ENCODE measurements at places on chromosomes 12 and 14. TPM values are rescaled to one million over a fixed set of nuclear protein-coding genes. Genes with fewer than 3 reads are reported as not detected.

DNA sequence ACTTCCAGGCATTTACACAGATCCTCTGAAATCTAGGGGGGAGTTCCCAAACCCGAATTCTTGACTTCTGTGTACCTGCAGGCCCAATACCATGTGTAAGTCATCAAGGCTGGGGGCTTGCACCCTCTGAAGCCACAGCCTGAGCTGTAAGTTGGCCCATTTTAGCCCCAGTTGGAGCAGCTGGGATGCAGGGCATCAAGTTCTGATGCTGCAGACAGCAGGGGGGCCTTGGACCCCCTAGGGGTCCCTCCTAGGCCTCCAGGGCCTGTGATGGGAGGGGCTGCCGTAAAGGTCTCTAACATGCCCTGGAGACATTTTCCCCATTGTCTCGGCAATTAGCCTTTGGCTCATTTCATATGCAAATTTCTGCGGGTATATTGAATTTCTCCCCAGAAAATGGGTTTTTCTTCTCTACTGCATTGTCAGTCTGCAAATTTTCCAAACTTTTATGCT, 59.5 kb downstream of the LRIG3 start:
- DNase-seq, result no peak

DNA sequence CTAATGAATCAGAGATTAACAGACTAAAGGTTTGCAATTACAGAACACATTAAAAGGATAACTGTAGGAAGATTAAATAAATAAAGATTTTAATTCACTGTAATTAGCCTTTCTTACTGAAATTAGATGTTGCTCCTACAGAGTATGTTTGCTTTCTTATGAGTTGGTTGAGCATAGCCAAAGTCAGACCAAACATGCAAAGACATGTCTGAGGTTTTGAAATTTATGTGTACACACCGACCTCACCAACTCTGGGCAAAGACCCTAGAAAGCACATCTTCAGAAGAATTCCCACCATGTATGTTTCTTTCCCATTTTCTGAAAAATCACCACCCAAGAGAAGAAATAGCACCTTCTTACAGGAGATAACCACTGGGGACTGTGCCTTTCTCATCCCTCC, 159.2 kb downstream of the PAX9 start:
- DNase-seq, result no peak

The ADAMTS20 gene
- not detected for total RNA-seq

The OR6C2 gene
- total RNA-seq, result not detected

DNA sequence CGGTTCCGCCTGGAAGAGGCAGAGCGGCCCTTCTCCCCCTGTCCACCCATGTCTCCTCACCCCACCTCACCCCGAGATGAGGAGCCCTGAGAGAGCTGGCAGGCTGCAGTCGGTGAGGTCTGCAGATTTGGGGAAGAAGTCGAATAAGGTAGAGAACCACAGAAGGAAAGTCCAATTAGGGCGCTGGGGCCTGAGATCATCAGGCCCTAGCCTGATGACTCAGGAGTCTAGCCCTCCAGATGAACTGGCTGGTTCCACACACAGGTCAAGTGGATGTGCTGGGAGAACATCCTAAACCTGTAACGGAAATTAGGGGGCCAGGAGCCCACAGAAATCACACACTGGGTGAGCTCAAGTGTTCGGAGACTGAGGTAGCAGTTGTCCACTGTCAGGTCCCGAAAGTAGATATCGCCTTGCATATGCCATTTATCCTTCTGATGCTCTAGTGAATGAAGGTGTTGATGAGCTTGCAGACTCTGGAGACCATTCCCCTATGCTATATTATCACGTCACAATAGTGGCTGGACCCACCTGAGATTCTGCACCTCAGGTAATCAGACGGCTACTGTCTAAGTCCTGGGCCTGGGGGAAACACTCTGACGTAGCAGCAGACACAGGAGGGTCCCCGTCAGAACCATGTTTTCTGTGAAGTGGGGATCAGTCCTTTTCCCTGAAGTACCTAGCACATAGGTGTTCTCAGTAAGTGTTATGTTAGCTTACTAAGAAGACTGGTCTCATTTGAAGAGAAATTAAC, 886 bp upstream of the METTL17 start:
- no peak for DNase-seq

GRCh38 chr12:117166107-117166506, 24.2 kb downstream of the FBXO21 start:
- DNase-seq, result no peak

DNA sequence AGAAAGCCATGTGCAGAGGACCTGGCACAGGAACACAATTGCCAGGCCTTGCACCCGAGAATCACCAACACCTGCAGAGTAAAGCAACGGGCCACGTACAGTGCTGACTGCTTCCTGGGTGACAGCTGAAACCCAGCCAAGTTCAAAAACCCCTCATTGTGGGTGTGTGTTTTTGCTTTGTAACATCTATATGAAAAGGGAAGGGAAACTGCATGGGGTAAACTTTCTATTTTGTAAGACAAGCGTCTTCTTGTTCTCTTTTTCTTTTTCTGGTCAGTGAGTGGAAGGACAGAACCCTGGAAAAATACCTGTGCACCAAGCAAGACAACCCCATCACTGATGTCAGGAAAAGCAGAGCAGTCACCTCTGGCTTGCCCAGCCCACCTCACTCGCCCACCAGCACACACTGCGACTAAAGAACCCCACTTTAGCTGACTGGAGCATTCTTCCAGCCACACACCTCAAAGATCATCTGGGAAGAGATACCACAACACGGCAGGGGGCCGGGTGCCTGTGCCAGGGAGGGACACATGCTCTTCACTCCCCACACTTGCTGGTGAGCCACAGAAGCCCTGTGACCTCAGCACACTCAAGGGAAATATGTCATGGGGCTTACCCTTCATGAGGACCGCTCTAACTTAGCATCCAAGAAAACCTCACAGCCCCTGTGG, 172.3 kb downstream of the NDUFA12 start:
- DNase-seq, result no peak

The CHGA gene
- total RNA-seq, result not detected

The LRRC74A gene
- not detected for total RNA-seq

The B4GALNT1 gene
- 5.6 TPM for total RNA-seq

DNA sequence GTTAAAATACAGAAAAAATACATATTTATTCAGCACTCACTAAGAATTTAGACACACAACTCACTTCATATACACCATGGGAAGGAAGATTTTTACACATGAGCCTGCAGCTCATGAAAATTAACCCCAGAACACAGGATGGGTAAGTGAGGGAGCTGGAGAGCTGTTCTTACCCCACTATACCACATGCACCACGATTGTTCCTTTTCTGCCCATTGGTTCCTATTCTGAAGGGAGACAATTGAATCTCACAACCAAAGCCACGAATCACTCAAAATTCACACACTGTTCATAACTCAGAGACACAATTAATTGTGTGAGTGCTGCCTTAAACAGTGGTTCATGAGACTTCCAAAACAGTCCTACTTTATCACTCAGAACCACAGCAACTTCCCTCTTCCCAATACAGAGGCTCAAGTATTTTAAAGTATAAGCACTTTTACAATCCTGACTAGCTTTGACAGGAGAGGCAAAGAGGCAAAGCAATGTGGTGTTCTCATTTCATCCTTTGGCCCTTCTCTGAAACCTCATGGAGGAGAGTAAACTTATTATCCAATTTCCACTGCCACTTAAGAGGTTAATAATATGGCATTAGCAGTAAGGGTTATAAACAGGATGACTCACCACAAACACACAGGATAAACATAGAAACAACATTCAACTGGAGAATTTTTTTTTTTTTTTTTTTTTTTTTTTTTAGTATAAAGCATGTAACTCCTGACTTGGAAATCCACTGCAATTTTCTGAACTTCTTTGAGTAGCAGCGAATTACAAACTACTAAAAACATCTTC, 59.5 kb downstream of the ITPR2 start:
- no peak for DNase-seq

GRCh38 chr12:34392741-34393085, 370.4 kb downstream of the ALG10 start:
- no peak for DNase-seq

The SLC6A15 gene
- not detected for total RNA-seq

GRCh38 chr14:69153873-69154270, 953 bp upstream of the DCAF5 start:
- no peak for DNase-seq

GRCh38 chr12:109592195-109592904, 18.8 kb downstream of the MVK start:
- DNase-seq, result no peak

GRCh38 chr12:101828463-101829196, 2.1 kb downstream of the GNPTAB start:
- no peak for DNase-seq

GRCh38 chr14:100588671-100589070, 1.5 kb upstream of the BEGAIN start:
- DNase-seq, result no peak

The TMPRSS12 gene
- total RNA-seq, result not detected

GRCh38 chr12:106645465-106646330, 62.9 kb downstream of the RFX4 start:
- no peak for DNase-seq

DNA sequence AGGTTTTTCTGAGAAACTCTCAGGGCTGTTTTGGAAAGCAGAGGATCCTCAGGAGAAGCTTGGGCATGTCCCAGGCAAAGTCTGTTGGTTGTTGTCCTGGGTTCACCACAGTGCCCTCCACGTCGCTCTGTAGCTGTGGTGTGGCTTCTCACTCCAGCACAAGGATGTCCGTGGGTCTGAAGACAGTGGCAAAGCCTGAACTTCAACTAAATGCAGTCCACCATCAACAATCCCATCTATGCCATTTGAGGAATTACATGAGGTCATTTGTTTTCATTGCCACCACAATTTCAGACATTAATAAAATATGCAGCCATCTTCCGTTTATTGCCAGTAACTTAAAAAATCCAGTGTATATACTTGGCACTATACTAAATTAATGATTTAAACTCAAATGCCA, 272.1 kb downstream of the LRIG3 start:
- no peak for DNase-seq

GRCh38 chr12:46153268-46153872, 115.5 kb downstream of the SLC38A1 start:
- DNase-seq, result no peak

DNA sequence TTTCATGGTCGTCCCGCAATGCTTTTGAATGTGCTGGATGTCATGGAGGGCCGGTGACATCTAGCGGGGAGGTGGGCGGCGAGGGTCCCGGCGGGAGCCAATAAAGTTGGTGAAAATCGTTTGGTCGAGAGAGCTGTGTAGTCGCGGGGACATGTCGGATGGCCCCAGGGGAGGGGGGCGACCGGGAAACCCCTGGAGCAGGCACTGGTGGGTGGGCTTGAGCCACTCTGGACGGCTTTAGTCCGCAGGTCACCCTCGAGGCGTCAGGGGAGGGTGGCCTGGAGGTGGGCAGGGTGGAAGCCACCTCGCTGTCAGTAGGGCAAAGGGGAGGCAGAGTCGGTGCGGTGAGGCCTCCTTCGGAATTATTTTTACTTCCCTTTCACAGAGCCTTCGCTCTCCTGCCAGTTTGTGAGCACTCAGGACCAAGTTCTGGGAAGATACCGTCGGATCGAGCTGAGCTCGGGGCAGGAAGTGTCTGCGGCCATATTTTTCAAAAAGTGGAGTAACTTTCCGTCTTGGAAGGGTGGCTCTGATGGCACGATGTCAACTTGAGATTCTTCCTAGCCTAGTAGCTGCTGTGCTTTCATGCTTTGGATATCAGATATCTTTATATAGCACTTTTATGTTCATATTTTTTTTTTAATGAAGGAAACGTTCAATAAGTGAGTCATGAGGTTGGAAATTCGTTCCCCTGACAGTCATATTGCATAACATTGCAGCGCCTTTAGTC, 28.2 kb downstream of the WBP11 start:
- no peak for DNase-seq

GRCh38 chr12:129196927-129197326, 343.6 kb downstream of the GLT1D1 start:
- no peak for DNase-seq

DNA sequence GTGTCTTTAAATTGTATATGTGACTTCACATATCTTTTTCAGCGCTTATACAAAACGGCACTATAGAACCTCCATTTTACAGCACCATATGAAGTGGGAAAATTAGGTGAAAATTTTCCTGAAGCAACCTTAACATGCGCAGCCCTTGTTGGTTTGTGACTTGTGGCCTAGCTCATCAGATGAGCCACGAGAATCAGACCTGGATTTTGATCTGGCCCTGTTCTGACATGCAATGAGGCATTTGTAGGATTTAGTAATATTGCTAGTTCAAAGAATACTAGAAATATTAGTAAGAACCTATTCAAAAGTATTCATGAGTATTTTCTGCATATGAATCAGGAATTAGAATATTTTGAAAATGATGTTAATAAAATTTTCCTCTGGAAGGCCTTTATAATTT, 2.9 kb downstream of the CDKN1B start:
- no peak for DNase-seq

DNA sequence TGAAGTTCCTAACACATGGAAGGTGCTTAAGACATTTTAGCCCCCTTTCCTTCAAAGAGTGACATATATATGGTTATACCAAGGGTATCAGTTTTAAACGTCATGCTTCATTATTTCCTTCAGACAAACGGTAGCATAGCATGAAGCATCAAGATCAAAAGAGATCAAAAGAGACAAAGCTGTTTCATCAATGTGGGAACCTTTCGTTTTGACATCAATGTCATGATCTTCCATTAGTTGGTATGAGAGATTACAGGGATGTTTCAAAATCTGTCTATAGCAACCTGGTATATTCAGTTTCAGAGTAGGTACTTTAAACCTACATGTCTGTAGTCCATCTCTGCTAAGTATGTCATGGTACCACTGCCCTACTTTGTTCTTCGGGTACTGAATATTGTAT, 28.3 kb downstream of the PUS7L start:
- no peak for DNase-seq

The ZFYVE21 gene
- total RNA-seq, result 48.9 TPM

- no peak for DNase-seq
These were observed 13.7 kb downstream of the DDX54 start for GRCh38 chr12:113171543-113171942.

- DNase-seq, result no peak
These were observed 208.2 kb upstream of the GARIN6 start for GRCh38 chr12:99439399-99439798.

The CFAP73 gene
- not detected for total RNA-seq

- DNase-seq, result no peak
These were observed 33.8 kb downstream of the WBP11 start for GRCh38 chr12:14769466-14769968.

DNA sequence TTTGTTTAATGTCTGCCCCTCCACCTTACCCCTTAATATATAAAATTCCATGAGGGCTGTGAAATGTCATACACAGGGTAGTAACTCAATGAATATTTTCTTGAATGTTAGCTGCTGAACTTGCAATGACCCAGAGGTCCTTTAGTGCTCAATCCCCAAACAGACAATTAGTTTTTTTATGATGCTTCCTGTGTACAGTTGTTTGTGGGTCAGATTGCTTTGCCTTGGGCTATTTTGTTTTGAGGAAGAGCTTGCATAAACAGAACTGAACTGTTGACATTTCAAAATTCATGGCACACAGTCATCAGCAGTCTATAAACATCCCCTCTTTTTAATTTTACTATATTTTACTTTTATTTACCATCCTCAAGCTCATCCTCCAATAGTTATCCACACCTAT, 820.5 kb upstream of the SEL1L start:
- DNase-seq, result no peak

The FAR2 gene
- 34.4 TPM for total RNA-seq

Measured in osteocyte (in vitro differentiated cells).